Frontal cortex (tissue), 4 donors: ENCODE measurements at places on chromosomes 5 and 9. TPM values are rescaled to one million over a fixed set of nuclear protein-coding genes. Genes with fewer than 3 reads are reported as not detected.

Gene LAMC3
- total RNA-seq = 2.4 TPM

Gene FST
- total RNA-seq = 1.2 TPM

Gene RAB3C
- 46.5 TPM for total RNA-seq

Gene PRR16
- 1.2 TPM for total RNA-seq

Gene OTULIN
- 11.4 TPM for total RNA-seq

Gene ACTBL2
- total RNA-seq = not detected

Gene IL3
- total RNA-seq = not detected

Gene OTP
- not detected for total RNA-seq

Gene ASPN
- total RNA-seq = 5.3 TPM

Gene MYOZ3
- 3.7 TPM for total RNA-seq

Gene PCDHAC2
- 29.8 TPM for total RNA-seq

Gene SPATA31A3
- not detected for total RNA-seq

Gene NHP2
- total RNA-seq = 75.8 TPM

Gene CDH10
- 79.9 TPM for total RNA-seq

Gene EQTN
- 1.6 TPM for total RNA-seq

Gene PCDHB8
- 7.7 TPM for total RNA-seq

Gene SLC36A1
- total RNA-seq = 19.2 TPM

Gene PAX5
- not detected for total RNA-seq

Gene DOCK8
- total RNA-seq = 2.4 TPM

Gene LECT2
- not detected for total RNA-seq

Gene CAPSL
- total RNA-seq = not detected

Gene SYK
- total RNA-seq = 2.0 TPM

Gene SCGB3A1
- total RNA-seq = not detected

Gene EMB
- 6.5 TPM for total RNA-seq

Gene IQGAP2
- 9.4 TPM for total RNA-seq

Gene ORM2
- not detected for total RNA-seq

Gene ECSCR
- total RNA-seq = 4.9 TPM

Gene AP3S1
- 150 TPM for total RNA-seq

Gene SLC34A3
- not detected for total RNA-seq

Gene PCDHGA3
- 4.1 TPM for total RNA-seq

Gene LHX3
- not detected for total RNA-seq

Gene SKP1
- total RNA-seq = 139 TPM

Gene TNFSF15
- total RNA-seq = under 0.01 TPM

Gene PPP2R2B
- total RNA-seq = 136 TPM

Gene ENC1
- 1,653 TPM for total RNA-seq

Gene FOXD4L4
- total RNA-seq = 0.41 TPM

Gene MOB3B
- total RNA-seq = 2.9 TPM

Gene SDHA
- 68.1 TPM for total RNA-seq

Gene TEX53
- not detected for total RNA-seq

Gene GPX8
- total RNA-seq = 1.2 TPM

Gene BARHL1
- total RNA-seq = not detected

Gene C5orf52
- total RNA-seq = not detected

Gene FAM169A
- 75.4 TPM for total RNA-seq

Gene EIF4E1B
- under 0.01 TPM for total RNA-seq

Gene F2RL1
- total RNA-seq = 1.2 TPM
